ENCODE measurements at places on chromosomes 11 and 22. TPM values are rescaled to one million over a fixed set of nuclear protein-coding genes. Genes with fewer than 3 reads are reported as not detected.

Gene DGCR6
- 16.8 TPM for total RNA-seq

Gene APOBEC3B
- 2.4 TPM for total RNA-seq

Gene ANGPTL5
- total RNA-seq: not detected

Gene PATE2
- total RNA-seq: not detected

Gene KCTD14
- not detected for total RNA-seq

Gene CCDC15
- 1.6 TPM for total RNA-seq

Gene SULT4A1
- not detected for total RNA-seq

- peaks cover 14% of the 10 kb centered on the region for H3K4me1 ChIP-seq
- no peaks in the 10 kb centered on the region for H3K36me3 ChIP-seq
- no peak overlapping the region for H3K27ac ChIP-seq
- no peak for DNase-seq
Measured at GRCh38 chr11:11245453-11245852, 107.6 kb downstream of the CSNK2A3 start.

DNA sequence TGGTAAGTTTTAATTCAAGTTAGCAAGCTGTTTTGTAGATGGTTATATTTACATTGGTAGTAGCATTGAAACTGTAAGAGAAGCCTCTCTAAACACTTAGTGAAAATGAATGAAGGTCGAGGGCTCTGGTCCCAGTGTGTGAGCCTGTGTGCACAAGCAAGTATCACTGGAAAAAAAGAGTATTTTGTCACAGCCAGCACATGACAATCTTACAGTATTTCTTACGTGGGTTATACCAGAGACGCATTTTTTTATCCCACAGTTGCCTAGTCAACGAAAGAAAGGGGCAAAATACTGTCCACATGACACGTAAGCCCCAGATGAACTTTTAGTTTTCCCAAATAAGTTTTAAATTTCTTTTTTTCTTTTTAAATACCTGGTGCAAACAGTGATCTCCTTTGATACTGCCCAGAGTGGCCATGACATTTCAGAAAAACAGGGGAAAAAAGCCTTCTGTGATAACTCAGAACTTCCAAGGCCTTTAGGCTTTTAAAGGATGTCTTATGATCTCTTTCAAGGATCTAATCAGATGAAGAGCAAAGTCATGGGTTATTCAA is 23.5 kb downstream of the RAB38 start:
- H3K4me3 ChIP-seq: no peak overlapping the region
- no peak overlapping the region for H3K27ac ChIP-seq
- H3K27me3 ChIP-seq: peaks cover 8% of the 10 kb centered on the region
- no peaks in the 10 kb centered on the region for H3K4me1 ChIP-seq
- no peak for DNase-seq

GRCh38 chr22:44703255-44703870 is 1.4 kb downstream of the PRR5 start:
- DNase-seq: no peak
- H3K27ac ChIP-seq: no peak overlapping the region
- H3K36me3 ChIP-seq: no peaks in the 10 kb centered on the region

- H3K36me3 ChIP-seq: no peaks in the 10 kb centered on the region
- no peak overlapping the region for H3K27ac ChIP-seq
- H3K27me3 ChIP-seq: peaks cover 2% of the 10 kb centered on the region
- no peak overlapping the region for H3K4me3 ChIP-seq
Measured at GRCh38 chr11:87444993-87445392, 407.3 kb downstream of the TMEM135 start.

DNA sequence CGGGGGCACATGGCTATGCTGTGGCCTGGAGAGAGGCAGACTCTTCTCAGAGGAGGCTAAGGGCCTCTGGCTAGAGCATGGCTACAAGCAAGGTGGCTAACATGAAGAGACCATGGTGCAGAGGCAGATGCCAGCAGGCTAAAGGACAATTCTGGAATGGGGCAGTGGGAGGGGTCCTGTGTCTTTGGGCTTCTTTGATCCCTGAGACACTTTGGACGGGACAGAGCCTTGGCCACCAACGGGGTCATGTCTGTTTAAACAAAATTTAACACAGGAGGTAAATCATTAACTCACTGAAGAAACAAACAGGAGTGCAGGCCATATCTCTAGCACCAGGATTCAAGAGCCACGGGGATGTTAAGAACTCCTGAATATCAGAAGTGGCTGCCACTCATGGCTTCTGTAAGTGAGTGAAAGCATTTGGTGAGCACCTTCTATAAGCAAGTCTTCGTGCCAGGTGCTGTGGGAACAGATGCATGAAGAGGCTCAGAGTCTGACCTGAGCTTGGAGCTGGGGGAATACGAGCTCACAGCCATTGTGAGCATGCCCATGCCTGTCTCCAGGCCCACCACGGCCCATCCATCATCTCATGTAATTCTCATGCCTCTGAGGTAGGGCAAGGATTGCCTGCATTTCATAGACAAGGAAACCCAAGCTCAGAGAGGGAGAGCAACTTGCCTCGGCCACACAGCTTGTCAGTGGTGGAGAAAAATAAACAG is 18.3 kb upstream of the ZNRF3 start:
- H3K4me3 ChIP-seq: no peak overlapping the region
- no peak for DNase-seq
- no peaks in the 10 kb centered on the region for H3K36me3 ChIP-seq
- H3K4me1 ChIP-seq: no peaks in the 10 kb centered on the region

GRCh38 chr11:118876286-118876685 is 7.4 kb upstream of the CXCR5 start:
- no peaks in the 10 kb centered on the region for H3K36me3 ChIP-seq
- H3K4me1 ChIP-seq: peaks cover 54% of the 10 kb centered on the region
- H3K27ac ChIP-seq: peak overlapping the region; percentile 88
- no peak overlapping the region for H3K4me3 ChIP-seq
- H3K27me3 ChIP-seq: no peaks in the 10 kb centered on the region

DNA sequence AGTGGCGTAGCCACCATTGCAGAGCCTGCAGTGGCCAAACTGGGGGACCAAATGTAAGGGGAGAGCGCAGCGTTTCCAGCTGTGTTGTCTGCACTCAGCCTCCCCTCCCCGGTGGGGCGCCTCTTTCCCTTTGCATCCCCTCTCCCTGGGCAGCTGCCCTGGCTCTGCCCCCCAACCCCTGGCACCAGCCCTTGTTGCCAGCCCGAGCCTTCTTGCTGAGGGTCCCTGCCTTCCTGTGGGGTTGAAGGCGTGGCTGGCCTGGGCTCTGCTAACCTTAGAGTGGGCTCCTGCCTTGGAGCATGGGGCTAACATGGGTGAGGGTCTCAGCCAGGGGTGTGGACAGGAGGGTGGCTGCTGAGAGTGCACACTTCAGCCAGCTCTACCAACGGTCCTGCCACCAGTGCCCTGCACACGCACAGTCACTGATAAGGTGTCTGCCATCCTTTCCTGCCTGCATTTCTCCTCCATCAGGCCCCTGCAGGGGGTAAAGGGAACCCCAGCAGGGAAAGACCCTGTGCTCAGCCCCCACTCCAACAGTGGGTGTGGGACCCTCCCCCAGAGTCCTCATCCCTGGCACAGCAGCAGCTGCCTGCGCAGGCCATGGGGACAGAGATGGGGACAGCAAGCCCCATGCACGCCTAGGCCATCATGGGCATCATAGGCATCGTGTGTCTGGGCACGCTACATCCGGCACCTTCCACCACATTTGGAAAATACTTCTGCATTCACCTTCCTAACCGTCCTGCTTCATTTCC is 43.5 kb downstream of the CERK start:
- peaks cover 93% of the 10 kb centered on the region for H3K36me3 ChIP-seq
- H3K4me3 ChIP-seq: no peak overlapping the region
- no peaks in the 10 kb centered on the region for H3K4me1 ChIP-seq

DNA sequence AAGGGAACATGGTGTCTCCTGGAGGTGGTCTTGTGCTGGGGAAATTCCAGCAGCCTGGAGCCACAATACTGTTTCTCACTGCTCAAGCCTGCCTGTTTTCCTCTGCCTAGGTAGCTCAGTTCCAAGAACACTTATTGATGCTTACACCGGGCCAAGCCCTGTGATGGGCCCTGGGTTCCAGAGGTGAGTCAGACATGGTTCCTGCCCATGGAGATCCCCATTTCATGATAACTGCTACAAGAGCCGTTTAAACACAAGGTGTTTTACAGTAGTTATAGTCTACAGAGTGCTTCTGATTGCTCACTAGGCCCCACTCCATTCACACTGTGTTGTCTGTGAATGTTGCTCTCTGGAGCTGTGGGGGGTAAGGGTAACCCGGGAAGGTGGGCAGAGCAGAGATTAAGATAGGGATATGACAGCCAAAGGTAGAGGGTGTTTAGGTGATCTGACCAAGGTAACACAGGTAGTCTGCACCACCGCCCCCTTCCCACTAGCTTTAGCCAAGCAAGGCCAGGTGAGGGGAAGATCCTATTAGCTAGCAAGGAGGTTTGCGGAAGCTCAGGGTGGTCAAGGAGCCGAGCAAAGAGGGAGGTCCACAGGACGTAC is 696 bp upstream of the MICAL2 start:
- peak overlapping the region; percentile 63 for H3K4me3 ChIP-seq
- no peak overlapping the region for H3K27ac ChIP-seq
- H3K27me3 ChIP-seq: no peaks in the 10 kb centered on the region
- peaks cover 8% of the 10 kb centered on the region for H3K4me1 ChIP-seq
- no peak for DNase-seq

- no peak for DNase-seq
- no peak overlapping the region for H3K4me3 ChIP-seq
- H3K4me1 ChIP-seq: no peaks in the 10 kb centered on the region
- H3K36me3 ChIP-seq: no peaks in the 10 kb centered on the region
- no peak overlapping the region for H3K27ac ChIP-seq
Measured at GRCh38 chr11:26070714-26071380, 261.1 kb upstream of the ANO3 start.

- no peaks in the 10 kb centered on the region for H3K27me3 ChIP-seq
- H3K36me3 ChIP-seq: no peaks in the 10 kb centered on the region
- H3K4me3 ChIP-seq: no peak overlapping the region
- no peak for DNase-seq
Measured at GRCh38 chr11:121207485-121208115, 85.0 kb upstream of the SC5D start.

DNA sequence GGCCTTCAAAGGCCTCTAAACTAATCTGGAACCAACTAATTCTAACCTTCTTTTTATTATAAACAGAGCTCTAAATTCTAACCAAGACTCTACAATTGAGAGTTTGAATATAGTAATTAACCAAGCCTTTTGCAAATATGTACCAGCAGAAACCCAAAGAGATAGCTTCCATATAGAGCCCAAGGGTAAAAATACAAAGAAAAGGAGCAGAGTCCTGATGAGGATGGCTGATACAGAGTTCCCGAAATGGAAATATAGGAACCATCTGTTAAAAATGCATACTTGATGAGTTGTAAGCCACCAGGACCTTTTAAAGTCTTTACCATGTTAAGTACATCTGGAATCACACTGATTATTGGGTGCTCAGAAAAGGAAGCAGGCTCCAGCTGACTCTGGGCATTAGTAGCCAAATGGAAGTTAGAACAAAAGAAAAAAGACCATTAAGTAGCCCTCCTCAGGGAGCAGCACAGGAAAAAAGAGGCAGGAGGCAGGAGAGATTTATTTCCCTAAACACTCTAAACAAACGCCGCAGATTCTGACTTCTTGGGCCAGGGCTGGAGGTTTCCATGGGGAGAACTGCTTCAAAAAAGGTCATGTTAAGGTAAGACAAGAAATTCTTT is 463.1 kb upstream of the FAT3 start:
- DNase-seq: no peak
- H3K4me3 ChIP-seq: no peak overlapping the region
- H3K27me3 ChIP-seq: no peaks in the 10 kb centered on the region
- H3K27ac ChIP-seq: no peak overlapping the region
- H3K4me1 ChIP-seq: no peaks in the 10 kb centered on the region

DNA sequence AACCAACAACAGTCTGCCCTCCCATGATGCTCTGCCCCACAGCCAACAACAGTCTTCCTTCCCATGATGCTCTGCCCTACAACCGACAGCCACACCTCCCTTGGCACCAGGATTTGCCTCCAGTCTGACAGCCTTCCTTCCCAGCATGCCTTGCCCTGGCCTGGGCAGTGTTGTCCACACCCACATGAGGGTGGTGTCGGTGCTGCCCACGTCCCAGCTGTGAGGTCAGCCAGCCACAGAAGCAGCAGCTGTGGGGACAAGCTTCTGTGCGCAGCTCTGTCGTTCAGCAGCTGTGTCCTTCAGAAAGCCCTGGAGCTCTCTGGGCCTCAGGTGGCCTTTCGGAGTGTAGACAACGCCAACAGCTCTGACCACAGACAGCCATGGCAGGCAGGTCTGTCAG is 1378.9 kb downstream of the BRD1 start:
- no peak overlapping the region for H3K4me3 ChIP-seq
- no peak overlapping the region for H3K27ac ChIP-seq
- no peaks in the 10 kb centered on the region for H3K4me1 ChIP-seq
- H3K36me3 ChIP-seq: no peaks in the 10 kb centered on the region
- H3K27me3 ChIP-seq: peaks cover 49% of the 10 kb centered on the region
- DNase-seq: no peak

DNA sequence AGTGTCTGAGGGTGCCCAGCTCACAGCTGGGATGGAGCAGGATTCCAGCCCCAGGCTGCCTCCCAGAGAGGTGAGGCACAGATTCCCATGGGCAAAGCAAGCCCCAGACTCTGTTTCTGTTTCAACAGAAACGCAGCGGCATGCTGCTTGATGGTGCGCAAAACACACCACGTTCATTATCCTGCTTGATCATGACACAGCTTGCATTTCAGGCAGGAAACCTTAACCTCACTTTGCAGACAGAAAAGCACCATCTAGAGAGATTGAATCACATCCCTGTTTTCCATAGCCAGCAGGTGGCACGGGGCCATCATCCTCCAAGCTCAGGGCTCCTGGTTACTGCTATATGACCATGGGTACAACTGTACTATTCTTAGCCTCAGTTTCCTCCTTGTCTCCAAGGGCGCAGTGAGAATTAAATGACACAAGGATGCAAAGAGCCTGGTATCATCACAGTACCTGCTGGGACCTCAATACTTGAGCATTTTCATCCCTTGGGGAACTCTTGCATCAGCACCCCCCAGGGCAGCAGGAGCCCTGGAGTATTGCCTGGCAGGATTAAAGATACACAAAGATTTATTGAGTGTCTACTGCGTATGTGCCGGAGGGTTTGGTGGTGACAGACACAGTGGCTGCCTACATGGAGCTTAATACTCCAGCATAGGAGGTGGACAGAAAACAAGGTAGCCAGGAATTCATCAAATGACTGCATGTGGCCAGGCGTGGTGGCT is 110.0 kb downstream of the TP53I11 start:
- H3K4me3 ChIP-seq: no peak overlapping the region
- no peak overlapping the region for H3K27ac ChIP-seq
- DNase-seq: no peak
- H3K27me3 ChIP-seq: no peaks in the 10 kb centered on the region
- H3K36me3 ChIP-seq: no peaks in the 10 kb centered on the region

DNA sequence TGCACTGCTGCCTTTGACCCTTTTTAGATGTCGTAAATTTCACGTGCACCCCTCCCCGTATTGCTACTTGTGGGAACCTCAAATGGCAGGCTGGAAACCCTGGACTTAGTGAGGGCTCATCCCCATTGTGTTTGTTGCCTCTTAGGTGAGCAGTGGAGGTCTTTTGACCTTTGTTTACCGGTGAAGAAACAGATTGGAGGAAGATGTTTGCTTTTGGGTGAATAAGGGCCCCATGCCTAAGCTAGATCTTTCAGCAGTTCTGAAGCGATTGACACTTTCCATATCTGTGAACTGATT is 782 bp downstream of the SMARCB1 start:
- H3K4me1 ChIP-seq: peaks cover 68% of the 10 kb centered on the region
- peak overlapping the region; percentile 56 for H3K27ac ChIP-seq
- no peaks in the 10 kb centered on the region for H3K27me3 ChIP-seq
- DNase-seq: no peak

GRCh38 chr22:19620742-19621371 is 93.4 kb upstream of the SEPTIN5 start:
- H3K4me1 ChIP-seq: peaks cover 7% of the 10 kb centered on the region
- peaks cover 12% of the 10 kb centered on the region for H3K27me3 ChIP-seq
- H3K4me3 ChIP-seq: no peak overlapping the region
- H3K36me3 ChIP-seq: no peaks in the 10 kb centered on the region

- no peak for DNase-seq
- no peaks in the 10 kb centered on the region for H3K36me3 ChIP-seq
- no peaks in the 10 kb centered on the region for H3K27me3 ChIP-seq
Measured at GRCh38 chr22:23380230-23380573, 199.9 kb downstream of the IGLL1 start.
